ENCODE measurements at places on chromosomes 5 and 9.
A peak's percentile ranks its signal among the peaks of the same experiment; 100 is the strongest.

DNA sequence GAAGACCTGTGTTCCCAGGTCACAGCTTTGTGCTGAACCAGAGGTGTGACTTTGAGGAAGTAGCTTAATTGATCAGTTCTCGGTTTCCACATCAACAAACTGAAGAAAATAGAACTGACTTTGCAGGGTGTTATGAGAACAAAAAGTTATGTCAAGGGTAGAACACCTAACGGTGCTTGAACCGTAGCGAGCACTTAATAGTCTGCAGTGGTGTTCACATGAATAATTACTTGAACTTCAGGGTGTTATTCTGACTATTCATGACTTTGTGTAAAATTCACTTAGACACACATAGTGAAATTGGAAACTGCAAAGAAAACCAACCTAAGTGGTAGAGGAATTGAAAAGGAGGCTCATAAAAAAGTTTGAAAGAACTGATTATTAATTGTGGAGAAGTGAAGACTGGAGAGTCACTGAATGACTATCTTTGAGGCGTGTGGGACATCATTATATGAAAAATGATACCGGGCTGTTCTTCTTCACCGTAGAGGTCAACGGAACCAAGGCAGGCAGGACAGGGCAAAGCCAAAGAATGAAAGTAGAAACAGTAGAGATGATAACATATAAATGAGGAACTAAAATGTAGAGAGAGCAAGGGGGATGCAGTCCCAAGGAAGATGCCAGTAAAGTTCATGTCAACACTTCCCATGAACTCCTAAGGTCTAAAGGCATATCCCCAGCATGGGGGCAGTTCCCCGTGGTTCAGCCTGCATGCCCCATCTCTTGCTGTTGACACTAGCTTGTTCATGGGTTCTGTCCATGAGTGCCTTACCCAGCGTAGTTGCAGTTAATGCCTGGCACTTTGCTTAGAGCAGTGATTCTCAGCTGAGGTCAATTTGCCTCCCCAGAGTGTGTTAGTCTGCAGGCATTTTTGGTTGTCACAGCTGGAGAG is 118.7 kb downstream of the ZNF462 start:
- no peak for DNase-seq

GRCh38 chr9:94632737-94633136 is 6.6 kb downstream of the FBP1 start:
- DNase-seq: no peak

DNA sequence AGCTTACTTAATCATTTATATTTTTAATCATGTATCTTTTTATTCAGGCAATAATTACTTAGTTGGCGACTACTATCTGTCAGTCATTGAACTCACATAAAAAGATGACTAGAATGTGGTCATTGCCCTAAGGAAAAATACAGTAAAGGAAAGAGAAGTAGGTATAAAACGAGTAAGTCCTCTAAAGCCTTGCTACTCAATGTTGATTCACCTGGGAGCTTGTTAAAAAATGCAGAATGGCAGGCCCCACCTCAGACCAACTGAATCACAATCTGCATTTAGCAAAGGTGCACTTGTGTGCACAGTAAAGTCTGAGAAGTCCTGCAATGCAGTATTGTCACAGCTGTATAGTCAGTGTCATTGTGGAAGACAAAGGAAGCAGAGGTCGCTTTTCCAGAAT is 592.4 kb downstream of the CSNK1G3 start:
- no peak for DNase-seq

DNA sequence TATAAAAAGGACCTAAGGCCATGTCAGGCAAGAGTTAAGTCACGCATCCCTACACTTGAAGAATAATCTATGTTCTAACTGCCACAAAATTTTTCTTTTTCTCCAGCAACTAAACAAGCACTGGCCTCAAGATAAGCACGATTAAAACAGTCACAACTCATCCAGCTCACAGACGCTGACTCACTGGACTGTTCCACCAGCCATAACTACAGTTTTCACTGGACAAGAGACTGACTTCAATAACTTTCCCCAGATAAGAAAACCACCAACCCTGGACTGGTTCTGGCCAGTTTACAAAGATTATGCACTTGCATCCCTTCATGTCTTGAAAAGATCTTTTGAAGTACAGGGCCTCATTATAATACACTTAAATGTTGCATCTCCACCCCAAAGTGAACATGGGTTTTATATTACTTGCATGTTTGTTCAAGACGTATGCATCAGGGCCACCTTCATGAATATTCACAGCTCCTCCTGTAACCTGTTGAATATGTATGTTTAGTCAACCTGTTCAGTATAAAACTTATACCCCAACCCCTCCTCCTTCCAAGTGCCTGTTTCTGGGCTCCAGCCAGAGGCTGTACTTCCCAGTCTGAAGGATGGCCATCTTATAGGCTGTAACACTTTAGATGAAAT is 129.3 kb upstream of the EPB41L4A start:
- no peak for DNase-seq

- no peak for DNase-seq
Measured at GRCh38 chr5:40027400-40027799, 602.6 kb upstream of the DAB2 start.

- no peak for DNase-seq
Measured at GRCh38 chr9:105928416-105928815, 234.1 kb downstream of the TMEM38B start.

- DNase-seq: no peak
Measured at GRCh38 chr5:97538912-97539311, 355.9 kb upstream of the RIOK2 start.

DNA sequence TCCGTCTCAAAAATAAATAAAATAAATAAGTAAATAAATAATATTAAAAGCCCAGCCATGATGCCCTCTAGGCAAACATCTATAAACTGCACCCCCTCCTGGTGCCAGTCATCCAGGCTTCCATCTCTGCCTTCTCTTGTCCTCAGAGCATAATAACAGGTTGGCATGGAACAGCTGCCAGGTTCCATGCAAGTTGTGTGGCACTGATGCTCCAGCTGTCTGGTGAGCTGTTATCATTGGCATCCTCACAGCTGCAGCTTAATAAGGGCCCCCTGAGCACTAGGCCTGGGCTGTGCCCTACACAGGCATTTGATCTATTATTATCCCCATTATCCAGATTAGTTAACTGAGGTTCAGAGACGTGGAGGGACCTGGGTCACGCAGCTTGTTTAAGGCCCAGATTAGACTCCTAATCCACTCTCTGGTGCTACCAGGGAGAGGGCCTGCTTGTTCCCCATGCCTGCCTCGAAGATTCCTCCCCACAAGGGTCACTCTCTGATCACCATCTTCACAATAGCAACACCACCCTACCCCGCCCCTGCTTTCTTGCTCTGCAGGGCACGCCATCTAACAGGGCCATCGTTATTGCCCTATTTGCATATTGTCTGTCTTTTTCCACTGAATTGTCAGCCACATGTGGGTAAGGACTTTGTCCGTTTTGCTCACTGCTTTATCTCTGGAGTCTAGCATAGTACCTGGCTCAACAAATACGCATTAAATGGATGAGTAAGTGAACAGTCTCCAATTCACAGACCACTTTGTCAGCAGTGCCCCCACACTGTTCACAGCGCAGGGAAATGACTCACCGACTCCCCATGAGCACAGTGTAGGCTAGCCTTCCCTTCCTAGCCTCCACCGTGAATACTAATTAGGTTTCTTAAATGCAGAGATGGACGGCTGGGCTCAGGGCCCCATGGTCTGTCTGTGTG is 1.5 kb upstream of the DNM1 start:
- no peak for DNase-seq

DNA sequence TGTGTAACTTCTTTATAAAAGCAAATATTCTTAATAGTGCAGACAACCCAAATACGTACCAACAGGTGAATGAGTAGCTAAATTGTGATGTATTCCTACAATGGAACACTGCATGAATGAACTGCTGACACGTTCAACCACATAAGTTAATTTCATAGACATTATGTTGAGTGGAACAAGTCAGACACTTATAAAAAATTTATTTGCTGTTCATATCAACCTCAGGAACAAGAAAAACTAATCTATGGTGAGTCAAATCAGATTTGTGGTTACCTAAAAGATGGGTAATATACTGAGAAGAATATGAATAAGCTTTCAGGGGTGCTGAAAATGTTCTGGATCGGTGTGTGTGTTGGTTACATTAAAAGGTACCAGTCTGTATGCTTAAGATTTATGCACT is 35.7 kb downstream of the INVS start:
- no peak for DNase-seq

DNA sequence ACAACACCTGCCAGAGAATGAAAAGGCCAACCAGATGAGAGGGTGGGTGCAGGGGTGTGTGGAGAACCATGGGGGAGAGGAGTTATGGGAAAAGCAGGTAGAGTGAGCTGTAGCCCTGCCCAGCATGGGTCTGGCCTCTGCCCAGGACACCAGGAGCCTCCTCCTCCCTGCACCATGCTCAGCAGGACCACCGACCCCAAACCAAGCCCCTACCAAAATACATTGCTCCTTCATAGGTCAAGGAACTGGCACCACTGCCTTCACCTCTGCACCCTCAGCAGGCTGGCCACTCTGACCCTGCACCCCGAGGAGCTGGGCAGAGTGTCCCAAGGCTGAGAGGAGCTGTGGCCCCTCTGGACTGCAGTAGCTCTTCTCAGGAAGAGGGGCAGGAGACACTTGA is 102.0 kb downstream of the NSG2 start:
- DNase-seq: no peak

- no peak for DNase-seq
Measured at GRCh38 chr5:113223315-113223714, 211.5 kb downstream of the TSSK1B start.

DNA sequence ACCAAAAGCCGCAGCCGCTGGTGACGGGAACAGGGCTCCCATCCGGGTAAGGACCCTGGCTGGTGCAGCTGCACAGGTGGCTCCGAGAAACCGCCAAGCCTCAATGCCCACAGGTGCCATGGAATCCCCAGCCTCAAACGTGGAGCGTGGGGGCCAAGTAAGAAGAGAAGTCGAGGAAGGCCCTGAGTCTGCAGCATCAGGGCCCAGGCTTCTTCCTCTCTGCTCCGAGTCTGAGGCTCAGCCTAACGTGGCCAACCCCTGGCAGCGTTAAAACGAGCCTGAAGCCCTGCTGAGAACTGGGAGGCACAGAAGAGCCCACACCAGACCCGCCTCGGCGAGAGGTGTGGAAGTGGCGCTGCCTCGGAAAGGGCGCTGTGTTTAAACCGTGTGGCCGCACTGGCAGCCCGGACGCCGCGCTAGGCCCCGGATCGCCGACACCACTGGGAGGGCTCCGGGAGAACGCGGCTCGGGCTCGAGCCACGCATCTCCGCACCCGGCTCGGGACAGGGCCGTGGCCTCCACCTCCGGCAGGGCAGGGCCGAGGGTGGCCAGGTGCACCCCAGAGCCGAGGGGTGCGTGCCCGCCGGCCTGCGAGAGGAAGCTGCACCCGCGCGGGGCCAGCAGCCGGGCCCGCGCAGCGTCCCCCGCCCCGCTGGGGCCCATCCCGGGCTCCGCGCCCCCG is 730 bp downstream of the ZMYND19 start:
- DNase-seq: no peak

GRCh38 chr5:56012281-56012963 is 17.7 kb upstream of the IL6ST start:
- DNase-seq: no peak

DNA sequence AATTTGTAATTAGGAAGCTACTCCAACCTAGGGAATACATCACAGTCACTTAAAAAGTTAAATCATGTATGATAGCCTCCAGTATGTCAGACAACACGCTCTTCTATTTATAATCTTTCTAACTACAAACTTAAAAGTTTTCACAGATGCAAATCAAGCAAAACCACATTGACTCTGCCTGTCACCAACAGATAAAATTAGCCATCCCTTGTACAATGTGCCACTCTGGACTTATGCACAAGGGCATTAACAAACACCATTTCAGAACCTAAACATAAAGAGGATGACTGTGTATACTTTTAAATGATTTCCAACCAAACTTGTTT is 14.7 kb downstream of the ERP44 start:
- DNase-seq: no peak

DNA sequence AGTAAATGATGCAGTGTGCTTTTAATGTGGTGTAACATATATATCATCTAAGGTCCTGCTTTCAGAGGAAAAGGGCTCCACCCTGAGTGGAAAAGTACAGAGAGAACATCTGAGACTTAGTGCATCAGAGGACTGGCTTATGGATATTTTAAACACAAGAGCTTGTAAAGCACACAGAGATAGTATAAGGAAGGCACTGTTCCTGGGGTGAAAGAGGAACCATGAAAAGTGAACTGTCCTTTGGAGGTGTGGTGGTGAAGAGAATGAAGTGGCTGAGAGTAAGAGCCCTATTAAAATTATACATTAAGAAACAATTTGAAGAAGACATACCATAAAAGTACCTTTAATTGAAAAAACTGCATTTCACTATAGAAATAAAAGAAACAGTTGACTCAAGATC is 68.9 kb downstream of the CSF2 start:
- no peak for DNase-seq

- DNase-seq: no peak
Measured at GRCh38 chr9:23683611-23684061, 142.4 kb downstream of the ELAVL2 start.

DNA sequence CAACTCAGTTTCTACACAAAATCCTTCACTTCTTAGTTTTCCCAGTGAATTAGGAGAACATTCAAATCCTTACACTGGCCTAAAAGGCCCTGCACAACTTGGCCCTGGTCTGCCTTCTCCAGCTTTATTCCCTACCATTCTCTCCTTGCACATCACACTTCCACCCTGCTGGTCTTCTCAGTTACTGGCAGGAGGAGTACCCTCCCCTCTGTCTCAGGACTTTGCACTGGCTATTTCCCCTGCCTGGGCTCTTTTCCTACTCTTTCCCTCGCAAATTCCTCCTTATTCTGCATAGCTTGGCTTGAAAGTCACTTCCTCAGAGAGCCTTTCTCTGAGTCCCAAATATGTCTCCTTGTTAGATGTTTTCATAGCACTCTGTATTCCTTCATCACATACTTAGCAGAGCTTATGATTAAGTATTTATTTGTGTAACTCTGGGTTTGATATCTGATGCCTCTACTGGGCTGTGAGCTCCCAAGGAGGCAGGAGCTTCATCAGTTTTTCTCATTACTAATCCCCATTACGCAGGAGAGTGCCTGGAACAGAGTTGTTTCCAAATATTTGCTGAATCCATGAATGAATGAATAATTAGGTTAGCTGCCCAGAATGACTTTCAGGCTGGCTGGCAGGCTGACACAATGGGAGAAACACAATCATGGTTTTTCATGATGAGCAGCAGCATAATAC is 159.8 kb upstream of the KLF9 start:
- DNase-seq: no peak

- peak; percentile 45 for DNase-seq
Measured at GRCh38 chr9:107222020-107222522, 61.0 kb upstream of the RAD23B start.

GRCh38 chr9:127415141-127415540 is 9.0 kb upstream of the ZNF79 start:
- DNase-seq: no peak

- DNase-seq: no peak
Measured at GRCh38 chr5:34563931-34564709, 92.0 kb upstream of the RAI14 start.

All from Caco-2 (cell line).